Activated naive CD8-positive, alpha-beta T cell treated with anti-CD3 and anti-CD28 coated beads, Interleukin-2, amount 10 ng/mL, durations not matched to agents 7 days and 5 days (primary cell): ENCODE measurements at places on chromosomes 5 and 9.

DNA sequence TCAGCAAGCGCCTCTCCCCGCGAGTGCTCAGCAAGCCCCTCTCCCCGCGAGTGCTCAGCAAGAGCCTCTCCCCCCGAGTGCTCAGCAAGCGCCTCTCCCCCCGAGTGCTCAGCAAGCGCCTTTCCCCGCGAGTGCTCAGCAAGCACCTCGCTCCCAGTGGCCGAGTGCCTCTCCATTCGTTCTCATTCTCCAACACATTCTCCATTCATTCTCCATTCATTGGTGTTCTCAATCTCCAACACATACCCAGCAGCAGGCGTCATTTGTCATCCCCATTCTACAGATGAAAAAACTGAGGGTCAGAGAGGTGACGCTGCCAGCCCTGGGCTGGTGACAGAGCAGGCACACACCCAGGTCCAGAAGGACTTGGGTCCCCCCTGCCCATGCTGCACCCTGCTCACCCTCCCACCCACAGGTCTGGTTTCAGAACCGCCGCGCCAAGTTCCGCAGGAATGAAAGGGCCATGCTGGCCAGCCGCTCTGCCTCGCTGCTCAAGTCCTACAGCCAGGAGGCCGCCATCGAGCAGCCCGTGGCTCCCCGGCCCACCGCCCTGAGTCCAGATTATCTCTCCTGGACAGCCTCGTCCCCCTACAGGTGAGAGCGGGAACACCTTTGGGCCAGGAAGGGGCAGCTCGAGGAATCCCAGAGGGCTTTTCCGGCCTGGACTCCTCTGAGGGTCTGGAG, 32.5 kb downstream of the PTGES start:
- no peaks in the 10 kb centered on the region for H3K4me1 ChIP-seq
- no peaks in the 10 kb centered on the region for H3K36me3 ChIP-seq
- no peak for DNase-seq
- peaks cover 12% of the 10 kb centered on the region for H3K27me3 ChIP-seq
- no peak overlapping the region for H3K4me3 ChIP-seq

- H3K36me3 ChIP-seq: no peaks in the 10 kb centered on the region
- H3K27ac ChIP-seq: peak overlapping the region; percentile 51
- peaks cover 10% of the 10 kb centered on the region for H3K27me3 ChIP-seq
- DNase-seq: peak; percentile 62
- H3K4me3 ChIP-seq: peak overlapping the region; percentile 37
These were observed 162.7 kb downstream of the C9orf50 start for GRCh38 chr9:129458155-129458661.

DNA sequence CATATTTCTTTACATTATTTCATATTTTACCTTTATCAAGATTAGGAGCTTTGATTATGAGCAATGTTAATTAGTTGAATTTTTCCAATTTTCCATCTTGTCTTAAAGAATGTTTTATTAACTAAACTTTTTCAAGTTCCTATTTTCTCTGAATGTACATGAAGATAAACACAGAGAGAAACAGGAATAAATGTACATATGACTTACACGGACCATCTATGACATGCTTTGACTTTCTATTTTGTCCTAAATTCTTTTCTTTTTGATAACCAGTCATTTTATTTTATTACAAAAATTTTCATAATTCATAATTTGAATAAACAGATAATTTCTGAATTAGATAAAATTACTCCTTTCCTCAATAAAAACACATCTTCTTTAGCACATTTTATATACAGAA, 1038.8 kb upstream of the ARRDC3 start:
- DNase-seq: no peak
- no peaks in the 10 kb centered on the region for H3K27me3 ChIP-seq
- H3K36me3 ChIP-seq: no peaks in the 10 kb centered on the region
- H3K27ac ChIP-seq: no peak overlapping the region

DNA sequence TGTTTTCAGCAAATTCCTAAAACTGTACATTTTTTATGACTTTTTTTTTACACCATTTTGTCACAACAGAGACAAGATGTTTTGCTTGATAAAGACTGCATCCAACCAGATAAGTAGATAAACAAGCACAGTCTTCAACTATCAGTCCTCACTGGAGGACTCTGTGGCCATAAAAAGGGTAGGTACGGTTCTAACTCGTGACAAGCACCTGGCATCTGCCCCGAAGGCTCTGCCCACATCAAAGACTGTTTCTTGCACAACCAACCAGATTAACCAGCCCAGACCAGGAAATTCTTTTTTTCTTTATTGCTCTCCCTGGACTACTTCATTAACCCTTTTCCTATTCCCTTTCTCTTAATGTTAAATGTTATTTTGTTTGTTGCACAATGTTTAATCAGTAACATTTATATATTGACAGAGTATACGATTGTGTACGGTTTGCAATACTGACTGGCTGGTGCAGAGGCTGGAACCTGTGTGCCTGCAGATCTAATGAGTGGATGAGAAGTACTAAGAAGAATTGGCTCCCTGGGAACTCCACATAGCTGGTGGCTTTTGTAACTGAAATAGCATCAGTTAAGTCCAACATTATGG, 74.1 kb downstream of the SERINC5 start:
- no peaks in the 10 kb centered on the region for H3K27me3 ChIP-seq
- H3K27ac ChIP-seq: peak overlapping the region; percentile 88
- H3K36me3 ChIP-seq: peaks cover 32% of the 10 kb centered on the region
- peak; percentile 46 for DNase-seq
- peak overlapping the region; percentile 44 for H3K4me3 ChIP-seq
- H3K4me1 ChIP-seq: peaks cover 75% of the 10 kb centered on the region

DNA sequence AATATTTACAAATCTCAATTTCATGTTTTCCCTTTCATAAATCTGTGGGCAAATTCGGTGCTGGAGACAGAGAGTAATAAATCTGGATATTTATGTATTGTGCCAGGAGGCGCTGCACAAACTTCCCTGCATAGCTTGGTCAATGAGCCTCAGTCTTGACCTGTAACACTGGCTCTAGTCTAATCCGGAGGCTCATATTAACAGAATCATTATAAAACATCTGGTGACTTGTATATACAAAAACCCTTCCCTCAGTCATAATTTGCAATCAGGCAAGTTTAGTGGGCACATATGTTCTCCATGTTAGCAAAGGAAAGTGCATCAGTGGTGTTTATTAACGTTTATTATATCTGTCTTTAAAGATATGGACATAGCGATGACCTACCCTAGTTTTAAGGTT, 104.0 kb upstream of the BNC2 start:
- H3K36me3 ChIP-seq: no peaks in the 10 kb centered on the region
- no peaks in the 10 kb centered on the region for H3K4me1 ChIP-seq
- no peaks in the 10 kb centered on the region for H3K27me3 ChIP-seq
- no peak overlapping the region for H3K4me3 ChIP-seq
- no peak for DNase-seq

DNA sequence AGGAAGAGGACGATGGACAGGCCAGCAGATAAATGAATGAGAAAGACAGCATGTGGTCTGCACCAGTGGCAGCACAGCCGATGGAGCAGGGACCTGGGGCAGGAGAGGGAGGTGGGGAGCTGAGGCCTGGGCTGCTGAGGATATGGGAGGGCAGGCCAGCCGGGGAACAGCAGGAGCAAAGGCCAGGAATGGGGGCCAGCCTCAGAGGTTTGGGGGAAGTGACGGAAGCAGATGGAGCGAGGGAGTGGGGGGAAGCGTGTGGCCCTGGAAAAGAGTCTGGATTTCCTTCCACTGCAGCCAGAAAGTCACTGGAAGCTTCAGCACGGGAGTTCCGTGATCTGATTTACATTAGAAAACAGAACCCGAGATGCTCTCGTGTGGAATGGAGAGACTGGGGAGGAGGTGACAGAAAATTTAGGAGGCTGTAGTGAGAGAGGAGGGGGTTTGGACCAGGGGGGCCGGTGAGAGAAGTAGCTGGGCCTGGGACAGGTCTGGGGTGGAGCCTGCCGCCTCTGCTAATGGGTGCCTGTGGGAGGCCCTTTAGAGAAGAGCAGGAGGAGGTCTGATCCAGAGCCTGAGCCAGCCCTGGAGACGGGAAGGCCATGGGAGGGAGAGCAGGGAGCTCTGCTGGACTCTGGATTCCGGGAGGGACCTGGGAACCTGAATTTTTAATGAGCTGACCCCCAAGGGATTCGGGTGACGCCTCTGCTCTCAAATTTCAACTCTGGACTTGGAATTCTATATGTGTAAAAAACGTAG, 65.4 kb downstream of the TSPAN17 start:
- no peaks in the 10 kb centered on the region for H3K36me3 ChIP-seq
- H3K27me3 ChIP-seq: peaks cover 37% of the 10 kb centered on the region
- no peaks in the 10 kb centered on the region for H3K4me1 ChIP-seq
